ENCODE measurements at places on chromosomes 3 and 15.
A peak's percentile ranks its signal among the peaks of the same experiment; 100 is the strongest.

- no peak for DNase-seq
Measured at GRCh38 chr3:57935539-57935938, 72.7 kb upstream of the FLNB start.

GRCh38 chr3:158916111-158916510 lies 114.3 kb downstream of the MFSD1 start:
- no peak for DNase-seq

- DNase-seq: no peak
Measured at GRCh38 chr3:17213102-17213501, 328.3 kb downstream of the PLCL2 start.

DNA sequence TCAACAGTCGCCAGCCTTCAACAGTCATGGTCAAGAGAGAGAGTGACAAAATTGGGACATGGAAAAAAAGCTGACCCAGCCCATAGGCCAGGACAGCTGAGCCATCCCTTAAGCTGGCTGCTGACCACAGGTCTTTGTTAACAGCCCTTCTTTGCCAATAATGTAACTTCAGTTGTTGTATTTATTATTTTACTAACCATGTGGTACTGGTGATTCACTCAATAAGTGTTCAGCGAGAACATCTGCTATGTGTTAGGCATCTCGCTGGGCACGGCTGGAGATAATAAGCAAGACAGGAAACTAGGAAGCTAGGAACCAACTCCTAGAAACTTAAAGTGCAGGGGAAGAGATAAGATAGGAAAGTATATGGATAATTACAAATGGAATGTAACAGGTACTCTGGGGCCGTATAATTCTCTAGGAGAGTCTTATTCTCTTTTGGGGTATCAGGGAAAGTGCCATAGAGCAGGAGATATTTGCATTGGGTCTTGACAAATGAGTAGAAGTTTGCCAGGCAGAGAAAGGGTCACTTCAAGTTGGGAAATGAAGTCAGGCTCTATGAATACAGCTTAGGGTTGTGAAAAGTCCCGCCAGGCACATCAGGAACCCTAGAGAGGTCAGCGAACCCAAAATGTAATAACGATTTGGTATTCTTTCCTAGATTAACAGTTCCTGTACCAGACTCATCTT lies 84.0 kb upstream of the TRA2B start:
- peak; percentile 80 for DNase-seq

GRCh38 chr3:149340310-149340933 lies 7.0 kb upstream of the TM4SF18 start:
- no peak for DNase-seq
